ENCODE measurements at places on chromosomes 5 and 9.

- no peak for DNase-seq
Measured at GRCh38 chr5:71564895-71565294, 22.2 kb upstream of the MCCC2 start.

DNA sequence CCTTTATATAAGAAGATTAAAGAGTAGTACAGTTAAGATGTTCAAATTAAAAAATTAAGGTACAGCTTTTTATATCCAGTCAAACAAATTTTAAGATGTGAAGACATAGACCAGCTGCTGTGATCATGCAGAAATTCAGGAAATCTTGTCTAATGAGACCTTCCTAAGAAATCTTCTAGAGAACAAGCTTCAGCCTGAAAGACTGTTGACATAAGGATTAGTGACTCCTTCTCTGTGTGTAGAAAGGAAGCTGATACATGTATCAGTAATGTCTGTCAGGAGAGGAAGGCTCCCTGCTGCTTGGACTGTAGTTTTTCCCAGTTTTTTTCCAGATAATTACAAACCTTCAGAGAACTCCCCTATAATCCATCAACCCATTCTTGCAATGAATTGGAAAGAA lies 75.8 kb upstream of the PCSK5 start:
- no peak for DNase-seq

GRCh38 chr5:16493261-16493660 lies 27.7 kb upstream of the ZNF622 start:
- DNase-seq, result no peak

DNA sequence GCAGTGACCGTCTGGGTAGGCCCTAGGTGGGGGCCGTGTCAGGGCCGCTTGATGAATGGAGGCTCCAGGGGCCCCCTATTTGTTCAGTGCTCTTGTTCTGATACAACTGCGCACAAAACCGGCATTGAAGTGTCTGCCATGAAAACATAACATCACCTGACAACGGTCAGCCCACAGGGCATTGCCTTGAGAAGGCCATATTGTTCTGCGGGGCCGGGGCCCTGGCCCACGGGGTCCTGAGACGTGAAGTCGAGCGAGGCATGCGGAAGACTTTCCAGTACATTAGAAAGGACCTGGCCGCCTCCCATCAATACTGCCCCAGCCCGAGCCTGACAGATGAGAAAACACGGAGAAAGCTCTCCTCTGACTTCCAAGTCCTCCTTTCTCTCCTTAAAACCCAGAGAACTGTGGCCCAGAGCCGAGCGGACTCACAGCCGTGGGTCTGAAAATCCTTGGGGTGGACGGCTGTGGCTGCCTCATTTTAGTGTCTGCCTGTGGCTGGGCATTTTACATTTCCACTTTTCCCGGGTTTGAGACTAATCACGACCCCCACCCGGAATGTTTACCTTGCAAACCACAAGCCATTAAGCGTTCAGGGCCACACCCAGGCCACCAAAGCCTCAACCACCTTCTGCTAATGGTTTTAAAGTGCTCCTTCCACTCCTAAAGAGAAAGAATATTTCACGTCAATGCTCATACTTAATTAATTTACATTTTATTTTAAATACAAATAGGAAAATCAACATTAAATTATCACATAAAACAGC lies 391.0 kb upstream of the IRX2 start:
- no peak for DNase-seq

DNA sequence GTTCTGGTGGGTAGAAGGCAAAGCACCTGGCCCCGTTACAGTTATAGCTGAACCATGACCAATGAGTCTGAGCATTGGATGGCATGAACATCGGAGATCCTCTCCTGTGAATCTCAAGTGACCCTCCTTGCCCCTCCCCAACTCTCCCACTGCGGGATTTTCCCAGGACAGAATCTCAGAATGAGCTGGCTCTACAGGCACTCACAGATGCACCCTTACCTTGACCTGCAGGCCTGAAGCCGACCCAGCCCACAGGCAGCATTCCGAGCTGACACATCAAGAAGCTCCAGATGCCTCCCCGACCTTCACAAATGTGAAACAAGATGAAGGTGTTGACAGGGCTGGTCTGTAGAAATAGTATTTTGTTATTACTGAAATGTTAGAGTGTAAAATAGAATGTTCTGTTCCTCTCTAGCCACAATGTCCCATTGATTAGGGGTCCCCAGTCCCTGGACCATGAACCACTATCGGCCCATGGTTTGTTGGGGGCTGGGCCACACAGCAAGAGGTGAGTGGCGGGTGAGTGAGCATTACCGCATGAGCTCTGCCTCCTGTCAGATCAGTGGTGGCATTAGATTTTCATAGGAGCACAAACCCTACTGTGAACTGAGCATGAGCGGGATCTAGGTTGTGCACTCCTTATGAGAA lies 263.4 kb downstream of the AUH start:
- DNase-seq, result no peak

GRCh38 chr9:68961587-68961986 lies 52.3 kb downstream of the PRKACG start:
- no peak for DNase-seq

DNA sequence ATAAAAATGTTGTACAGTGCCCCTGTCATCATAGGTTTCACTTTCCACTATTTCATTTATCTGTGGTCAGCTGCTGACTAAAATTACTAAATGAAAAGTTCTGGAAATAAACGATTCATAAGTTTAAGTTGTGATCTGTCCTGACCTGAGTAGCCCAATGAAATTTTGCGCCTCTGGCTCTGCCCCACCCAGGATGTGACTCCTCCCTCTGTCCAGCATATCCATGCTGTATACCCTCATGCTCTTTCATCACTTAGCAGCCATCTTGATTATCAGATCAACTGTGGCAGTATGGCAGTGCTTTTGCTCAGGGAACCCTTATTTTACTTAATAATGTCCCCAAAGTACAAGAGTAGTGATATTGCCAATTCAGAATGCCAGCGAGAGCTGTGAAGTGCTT lies 97.3 kb downstream of the STARD4 start:
- DNase-seq, result no peak

- no peak for DNase-seq
Measured at GRCh38 chr5:68277431-68277830, 61.9 kb downstream of the PIK3R1 start.

GRCh38 chr9:92746567-92747458 lies 17.8 kb downstream of the BICD2 start:
- DNase-seq, result no peak

GRCh38 chr5:150601491-150602345 lies 38.7 kb upstream of the SYNPO start:
- no peak for DNase-seq

DNA sequence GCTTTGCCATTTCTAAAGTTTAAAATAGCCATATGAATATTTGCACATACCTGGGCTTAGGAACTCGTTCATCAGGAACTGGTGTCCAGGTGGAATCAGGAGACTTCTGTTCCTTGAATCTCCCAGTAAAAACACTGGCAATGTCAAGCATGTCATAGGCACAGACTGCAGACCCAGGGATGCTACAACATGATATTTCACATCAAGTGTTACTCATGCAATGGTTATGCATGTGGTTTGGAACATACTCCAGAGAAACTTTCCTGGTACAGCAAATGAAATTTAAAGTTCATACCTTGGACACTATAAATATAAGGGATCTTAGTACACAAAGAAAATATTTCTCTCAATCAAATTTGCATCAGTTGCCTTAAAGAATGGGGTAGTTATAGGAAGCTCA lies 92.2 kb downstream of the SEMA6A start:
- DNase-seq, result no peak

DNA sequence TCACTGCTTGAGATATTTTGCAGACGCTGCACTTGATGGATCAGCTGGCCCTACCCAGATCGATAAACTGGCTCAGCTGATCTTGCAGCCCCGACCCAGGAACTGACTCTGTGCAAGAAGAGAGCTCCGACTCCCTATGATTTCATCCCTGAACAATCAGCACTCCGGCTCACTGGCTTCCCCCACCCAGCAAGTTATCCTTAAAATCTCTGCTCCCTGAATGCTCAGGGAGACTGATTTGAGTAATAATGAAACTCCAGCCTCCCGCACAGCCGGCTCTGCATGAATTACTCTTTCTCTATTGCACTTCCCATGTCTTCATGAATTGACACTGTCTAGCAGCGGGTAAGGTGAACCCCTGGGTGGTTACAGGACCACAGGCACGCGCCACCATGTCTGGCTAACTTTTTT lies 16.9 kb upstream of the NANS start:
- DNase-seq, result no peak

- no peak for DNase-seq
Measured at GRCh38 chr5:118379470-118379869, 608.9 kb downstream of the DTWD2 start.
